ENCODE measurements at places on chromosomes 2 and 18. TPM values are rescaled to one million over a fixed set of nuclear protein-coding genes. Genes with fewer than 3 reads are reported as not detected.
A peak's percentile ranks its signal among the peaks of the same experiment; 100 is the strongest.

- H3K4me3 ChIP-seq: no peak overlapping the region
- H3K36me3 ChIP-seq: peaks cover 15% of the 10 kb centered on the region
- DNase-seq: no peak
- H3K27me3 ChIP-seq: no peaks in the 10 kb centered on the region
- H3K27ac ChIP-seq: no peak overlapping the region
These were observed 129.3 kb downstream of the ZNF236 start for GRCh38 chr18:76951456-76952247.

GRCh38 chr2:144230033-144230432 lies 289.9 kb downstream of the ZEB2 start:
- no peaks in the 10 kb centered on the region for H3K27me3 ChIP-seq
- no peak overlapping the region for H3K27ac ChIP-seq
- H3K4me1 ChIP-seq: no peaks in the 10 kb centered on the region

TFCP2L1 gene
- 0.28 TPM for total RNA-seq

- H3K27me3 ChIP-seq: no peaks in the 10 kb centered on the region
- H3K4me3 ChIP-seq: no peak overlapping the region
- H3K36me3 ChIP-seq: no peaks in the 10 kb centered on the region
- DNase-seq: no peak
- H3K27ac ChIP-seq: no peak overlapping the region
These were observed 112.7 kb downstream of the XRCC5 start for GRCh38 chr2:216221811-216222210.

- peak overlapping the region; percentile 6 for H3K27ac ChIP-seq
- no peak overlapping the region for H3K4me3 ChIP-seq
- no peaks in the 10 kb centered on the region for H3K4me1 ChIP-seq
- no peaks in the 10 kb centered on the region for H3K27me3 ChIP-seq
These were observed 278.4 kb upstream of the FIGN start for GRCh38 chr2:164014068-164014731.

HOXD11 gene
- not detected for total RNA-seq

SPAST gene
- 6.7 TPM for total RNA-seq

- no peaks in the 10 kb centered on the region for H3K36me3 ChIP-seq
- H3K27ac ChIP-seq: no peak overlapping the region
- H3K4me3 ChIP-seq: no peak overlapping the region
- DNase-seq: no peak
- no peaks in the 10 kb centered on the region for H3K4me1 ChIP-seq
- H3K27me3 ChIP-seq: no peaks in the 10 kb centered on the region
These were observed 32.2 kb downstream of the KIF5C start for GRCh38 chr2:148907085-148907785.

C2orf78 gene
- not detected for total RNA-seq

- no peaks in the 10 kb centered on the region for H3K27me3 ChIP-seq
- no peaks in the 10 kb centered on the region for H3K36me3 ChIP-seq
- peak within 1 kb of the TSS; percentile 68 for H3K4me3 ChIP-seq
- H3K4me1 ChIP-seq: no peaks in the 10 kb centered on the region
- peak within 1 kb of the TSS; percentile 76 for H3K27ac ChIP-seq
- peak; percentile 63 for DNase-seq
These were observed at the start of gene EFEMP1 for GRCh38 chr2:55923091-55923981. TSS of gene EFEMP1 (minus strand) at chr2:55923782. CDS start at chr2:55922440, 1,342 bp downstream.

DNA sequence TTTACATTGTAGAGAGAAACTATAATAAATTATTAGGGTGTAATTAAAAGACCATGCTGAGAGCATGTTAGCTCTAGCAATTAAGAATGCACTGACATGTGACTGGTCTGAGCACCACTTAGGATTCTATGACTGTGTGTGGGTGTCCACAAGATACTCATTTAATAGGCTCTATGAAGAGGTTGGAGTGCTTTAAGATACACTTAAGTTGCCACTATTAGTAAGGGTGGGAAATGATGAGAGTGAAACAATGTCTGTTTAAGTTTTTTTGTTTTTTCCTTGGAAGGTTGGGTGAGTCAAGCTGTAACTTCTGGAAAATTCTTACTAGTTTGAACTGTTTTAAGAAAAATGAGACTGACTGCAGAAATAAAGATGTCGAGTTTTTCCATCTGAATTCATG lies 1.8 kb upstream of the FAP start:
- no peak for DNase-seq
- H3K36me3 ChIP-seq: no peaks in the 10 kb centered on the region
- peak overlapping the region; percentile 54 for H3K27ac ChIP-seq
- H3K4me3 ChIP-seq: no peak overlapping the region
- H3K27me3 ChIP-seq: no peaks in the 10 kb centered on the region

GRCh38 chr18:24818441-24818840 lies 358.0 kb downstream of the HRH4 start:
- H3K27me3 ChIP-seq: no peaks in the 10 kb centered on the region
- no peak overlapping the region for H3K27ac ChIP-seq
- H3K4me1 ChIP-seq: no peaks in the 10 kb centered on the region

DNA sequence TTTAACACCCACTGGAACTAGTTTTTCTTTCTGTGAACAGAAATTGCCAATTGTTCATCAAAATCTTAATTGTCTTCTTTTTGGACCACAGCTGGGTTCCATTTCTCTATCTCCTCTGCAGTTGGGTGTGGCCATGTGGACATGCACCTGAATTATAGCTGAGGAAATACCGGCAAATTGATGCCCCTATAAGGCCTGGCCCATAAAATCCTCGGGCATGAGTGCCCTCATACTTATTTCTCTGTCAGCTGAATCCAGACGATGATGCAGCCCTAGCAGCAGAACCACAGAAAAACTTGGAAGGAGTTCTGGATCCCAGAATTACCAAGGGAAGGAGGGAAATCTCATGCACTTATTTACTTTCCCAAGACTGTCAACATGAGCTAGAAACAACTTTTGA lies 249.0 kb downstream of the CYRIA start:
- H3K27me3 ChIP-seq: no peaks in the 10 kb centered on the region
- H3K4me3 ChIP-seq: no peak overlapping the region
- H3K27ac ChIP-seq: no peak overlapping the region

- peak overlapping the region; percentile 94 for H3K4me3 ChIP-seq
- H3K27me3 ChIP-seq: no peaks in the 10 kb centered on the region
- DNase-seq: no peak
- peaks cover 9% of the 10 kb centered on the region for H3K36me3 ChIP-seq
- H3K27ac ChIP-seq: peak overlapping the region; percentile 97
These were observed 759 bp downstream of the PPP4R3B start for GRCh38 chr2:55616551-55617174.

DNA sequence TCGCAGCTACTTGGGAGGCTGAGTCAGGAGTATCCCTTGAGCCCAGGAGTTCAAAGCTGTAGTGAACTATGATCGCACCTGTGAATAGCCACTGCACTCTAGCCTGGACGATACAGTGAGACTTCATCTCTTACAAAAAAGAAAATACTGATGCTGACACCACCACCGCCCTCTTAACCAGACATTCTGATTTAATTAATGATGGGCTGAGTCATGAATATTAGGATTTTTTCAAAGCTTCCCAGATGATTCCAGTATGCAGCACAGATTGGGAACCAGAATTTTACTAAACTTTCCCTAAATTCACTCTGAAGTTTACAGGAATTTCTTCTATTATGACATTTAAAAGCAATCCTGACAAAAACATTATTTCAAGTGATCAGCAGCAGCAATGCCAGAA lies 130.1 kb downstream of the ERBB4 start:
- no peaks in the 10 kb centered on the region for H3K36me3 ChIP-seq
- H3K27me3 ChIP-seq: no peaks in the 10 kb centered on the region
- no peak overlapping the region for H3K27ac ChIP-seq
- H3K4me3 ChIP-seq: no peak overlapping the region

- no peak overlapping the region for H3K4me3 ChIP-seq
- no peak for DNase-seq
- H3K27ac ChIP-seq: no peak overlapping the region
- peaks cover 13% of the 10 kb centered on the region for H3K4me1 ChIP-seq
- no peaks in the 10 kb centered on the region for H3K27me3 ChIP-seq
These were observed 28.9 kb downstream of the ADI1 start for GRCh38 chr2:3490191-3491170.

POTEF gene
- total RNA-seq: 0.47 TPM

GRCh38 chr18:7568426-7568825 lies 1.3 kb downstream of the PTPRM start:
- H3K27ac ChIP-seq: peak overlapping the region; percentile 96
- H3K4me3 ChIP-seq: peak overlapping the region; percentile 94
- DNase-seq: no peak
